ENCODE measurements at places on chromosomes 5 and 9.

- no peak for DNase-seq
Measured at GRCh38 chr5:127634007-127634406, 14.9 kb upstream of the CTXN3 start.

- no peak for DNase-seq
Measured at GRCh38 chr5:75340714-75341478, 3.9 kb downstream of the HMGCR start.

DNA sequence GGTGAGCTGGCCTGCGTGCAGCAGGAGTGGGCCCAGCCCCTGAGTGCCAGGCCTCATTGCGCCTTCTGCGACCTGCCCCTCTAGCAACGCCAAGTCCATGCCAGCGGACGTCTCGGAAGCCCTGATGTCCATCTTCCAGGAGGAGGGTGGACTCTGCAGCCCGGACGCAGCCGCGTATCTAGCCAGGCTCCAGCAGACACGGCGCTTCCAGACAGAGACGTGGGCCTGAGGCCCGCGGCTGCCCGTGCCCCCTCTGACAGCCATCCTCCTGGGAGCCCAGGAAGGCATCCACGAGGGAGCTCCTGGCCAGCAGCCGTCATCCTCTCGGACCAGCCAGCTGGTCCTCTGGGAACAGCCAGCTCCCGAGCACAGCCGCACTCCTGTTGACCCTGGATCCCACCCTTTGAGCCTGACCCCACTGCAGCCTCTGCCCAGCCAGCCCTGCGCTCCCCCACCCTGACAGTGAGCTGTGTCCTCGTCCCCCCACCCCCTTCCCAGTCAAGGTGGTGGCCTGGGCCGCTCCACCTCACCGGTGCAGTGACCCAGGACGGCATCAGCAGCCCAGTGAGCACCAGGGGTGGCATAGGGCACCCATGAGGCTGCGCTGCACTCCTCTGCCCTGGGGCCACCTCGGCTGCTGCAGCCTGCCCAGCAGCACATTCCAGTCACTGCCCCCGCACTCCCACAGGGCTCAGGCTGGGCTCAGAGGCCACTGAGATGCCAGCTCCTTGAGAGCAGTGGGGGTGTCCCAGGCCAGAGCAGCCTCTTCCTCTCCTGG lies 5.7 kb downstream of the RNF208 start:
- no peak for DNase-seq

DNA sequence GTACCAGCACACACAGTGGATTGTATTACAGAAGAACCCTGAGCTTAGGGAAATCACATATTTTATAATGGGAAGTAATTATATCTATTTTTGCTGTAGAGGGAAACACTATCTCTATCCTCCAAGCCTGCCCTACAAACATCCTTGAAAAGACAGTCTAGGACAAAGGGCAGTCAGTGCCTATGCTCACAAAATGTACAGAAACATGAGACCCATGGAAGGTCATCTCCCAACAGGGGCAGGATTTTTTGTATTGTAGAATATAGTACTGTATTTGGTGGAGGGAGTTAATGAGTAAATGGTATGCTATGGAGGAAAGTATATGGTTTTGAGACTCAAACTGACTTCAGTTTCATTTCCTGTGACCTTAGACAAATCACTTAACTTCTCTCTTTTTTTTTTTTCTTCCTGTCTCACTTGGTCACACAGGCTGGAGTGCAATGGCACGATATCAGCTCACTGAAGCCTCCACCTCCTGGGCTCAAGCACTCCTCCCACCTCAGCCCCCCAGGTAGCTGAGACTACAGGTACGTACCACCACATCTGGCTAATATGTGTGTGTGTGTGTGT lies 5.8 kb upstream of the RAB14 start:
- DNase-seq, result no peak

DNA sequence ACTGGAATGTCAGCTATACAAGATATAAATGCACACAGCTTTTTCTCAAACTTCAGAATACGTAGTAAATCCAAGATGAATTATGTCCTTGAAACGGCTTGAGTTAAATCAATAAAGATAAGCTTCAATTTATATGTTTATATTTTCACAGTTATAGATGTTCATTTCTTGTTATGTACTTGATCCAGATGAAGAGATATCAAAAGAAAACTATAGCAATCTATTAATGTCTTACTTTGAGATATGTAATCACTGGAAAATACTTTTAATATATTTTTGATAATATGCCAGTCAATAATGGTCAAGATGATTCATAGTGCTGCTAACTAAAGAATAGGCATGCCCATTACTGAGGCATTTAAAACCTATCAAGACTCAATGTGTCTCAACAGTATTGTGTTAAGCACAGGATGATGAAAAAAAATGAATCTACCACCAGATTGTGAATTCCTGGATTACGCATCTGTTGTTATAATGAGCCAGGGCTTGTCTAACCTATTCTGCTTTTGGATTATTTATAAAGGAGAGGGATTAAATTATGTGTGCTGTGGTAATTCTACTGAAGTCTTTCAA lies 372.6 kb upstream of the PRR16 start:
- no peak for DNase-seq

- DNase-seq, result no peak
Measured at GRCh38 chr9:133168432-133168831, 4.7 kb upstream of the GBGT1 start.

DNA sequence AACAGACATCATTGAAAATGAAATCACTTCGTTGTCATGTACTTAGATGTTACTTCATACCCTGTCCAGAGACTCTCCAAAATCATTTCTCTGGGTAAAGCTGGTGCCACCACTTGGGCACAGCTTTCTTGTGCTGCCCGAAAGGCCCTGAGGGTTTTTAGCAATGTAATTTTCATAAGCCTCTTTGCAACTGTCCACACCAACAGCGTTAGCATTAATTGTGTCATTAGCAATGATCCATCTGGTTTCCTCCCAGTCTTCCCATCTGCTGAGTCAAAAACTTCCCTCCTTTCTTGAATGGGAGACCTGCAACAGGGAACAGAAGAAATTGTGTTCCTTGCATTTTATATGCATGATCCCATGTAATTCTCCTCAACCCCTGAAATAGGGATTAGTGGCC lies 8.6 kb upstream of the MSX2 start:
- no peak for DNase-seq

GRCh38 chr5:55218967-55219366 lies 8.1 kb downstream of the MCIDAS start:
- DNase-seq, result no peak

GRCh38 chr5:150694612-150695011 lies 6.2 kb downstream of the RBM22 start:
- no peak for DNase-seq

GRCh38 chr9:3331801-3332200 lies 194.0 kb downstream of the RFX3 start:
- peak; percentile 7 for DNase-seq

- no peak for DNase-seq
Measured at GRCh38 chr9:14314424-14314928, 535 bp upstream of the NFIB start.

- no peak for DNase-seq
Measured at GRCh38 chr5:54453046-54453445, 2.5 kb upstream of the HSPB3 start.

- no peak for DNase-seq
Measured at GRCh38 chr5:5432020-5432707, 9.7 kb downstream of the ICE1 start.

DNA sequence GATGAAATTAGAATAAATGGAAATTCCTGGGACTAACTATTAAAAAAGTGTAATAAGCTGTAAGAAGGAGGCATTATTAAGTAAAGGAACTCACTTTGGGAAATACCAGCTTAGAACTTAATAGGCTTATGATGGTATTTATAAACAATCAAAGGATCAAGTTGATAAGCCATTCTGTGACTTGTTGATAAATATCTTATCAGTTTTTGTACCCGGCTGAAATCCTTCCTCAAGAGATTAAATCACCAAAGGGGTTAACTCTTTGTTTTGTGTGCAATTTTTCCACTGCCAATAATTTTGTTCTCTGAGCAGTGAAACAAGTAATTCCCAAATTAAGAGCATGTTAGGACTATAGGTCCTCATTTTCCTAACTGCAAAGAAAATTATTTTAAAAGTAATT lies 70.7 kb upstream of the BDP1 start:
- DNase-seq, result no peak

GRCh38 chr5:134439210-134439654 lies 27.6 kb upstream of the CDKN2AIPNL start:
- DNase-seq, result no peak

DNA sequence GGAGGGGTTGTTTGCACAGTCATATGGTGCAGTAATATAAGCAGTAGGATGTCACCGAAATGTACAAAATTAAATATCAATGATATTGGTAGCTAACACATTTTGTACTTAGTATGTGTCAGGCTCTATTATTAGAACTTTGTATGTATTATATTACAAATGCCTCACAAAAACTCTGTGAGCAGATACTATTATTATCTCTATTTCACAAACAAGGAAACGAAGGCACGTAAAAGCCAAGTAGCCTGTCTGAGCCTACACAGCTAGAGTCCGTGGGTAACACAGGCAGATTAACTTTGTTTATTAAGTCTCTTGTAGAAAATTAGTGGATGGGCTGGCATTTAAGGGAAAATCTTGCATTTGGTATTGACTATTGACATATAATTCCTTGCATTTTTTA lies 284.3 kb upstream of the DAB2 start:
- no peak for DNase-seq

DNA sequence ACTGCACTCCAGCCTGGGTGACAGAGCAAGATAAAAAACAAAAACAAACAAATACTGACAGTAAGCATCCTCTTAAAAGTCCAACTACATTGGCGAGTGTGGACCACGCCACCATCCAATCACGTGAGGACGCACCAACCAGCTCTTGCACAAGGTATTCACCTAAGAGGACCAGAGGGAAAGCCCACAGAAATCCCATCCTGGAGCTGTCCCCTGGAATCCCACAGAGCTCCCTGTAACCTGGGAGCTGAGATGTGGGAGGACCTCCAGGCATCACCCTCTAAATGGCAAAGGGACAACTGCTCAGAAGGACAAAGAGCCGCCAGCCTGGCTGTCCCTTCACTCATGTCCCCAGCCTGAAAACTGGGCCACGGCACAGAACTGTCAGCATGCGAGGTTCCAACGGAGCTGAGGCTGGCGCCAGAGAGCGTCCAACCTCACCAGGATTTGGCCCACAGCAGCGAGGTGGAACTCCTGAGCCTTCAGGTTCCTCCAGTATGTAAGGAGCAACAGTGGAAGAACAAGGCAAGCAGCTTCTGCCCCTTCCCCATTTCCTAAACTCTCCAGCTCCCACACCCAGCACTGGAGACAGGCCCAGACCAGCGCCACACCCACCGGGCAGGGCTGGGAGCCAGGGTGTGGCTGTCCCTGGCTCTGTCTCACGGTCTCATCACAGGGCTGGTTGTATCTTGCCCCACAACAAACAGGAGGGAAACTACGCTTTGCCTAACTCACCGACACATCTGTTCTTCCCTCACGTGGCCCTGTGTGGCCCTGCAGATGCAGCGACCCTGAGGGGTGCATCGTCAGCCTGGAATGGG lies 15.2 kb downstream of the IPPK start:
- DNase-seq, result no peak

GRCh38 chr9:80701061-80701460 lies 988.3 kb downstream of the TLE1 start:
- no peak for DNase-seq

DNA sequence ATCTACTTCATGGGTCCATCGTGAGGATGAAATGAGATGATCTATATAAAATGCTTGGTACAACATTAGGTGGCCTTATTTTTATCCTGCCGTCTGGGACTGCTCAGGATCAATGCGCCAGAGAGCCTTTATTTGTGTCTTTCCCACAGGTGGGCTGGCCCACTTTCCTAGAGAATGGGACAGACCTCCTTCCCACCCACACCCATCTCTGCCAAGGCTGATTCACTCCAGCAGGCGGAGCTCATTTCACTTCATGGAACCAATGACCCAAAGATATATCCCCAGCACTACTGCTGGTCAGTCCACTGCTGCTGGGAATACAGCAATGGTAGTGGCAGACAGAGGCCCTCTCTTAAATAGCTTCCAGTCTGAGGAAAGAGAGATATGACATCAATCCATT lies 35.7 kb downstream of the TGFBI start:
- no peak for DNase-seq

DNA sequence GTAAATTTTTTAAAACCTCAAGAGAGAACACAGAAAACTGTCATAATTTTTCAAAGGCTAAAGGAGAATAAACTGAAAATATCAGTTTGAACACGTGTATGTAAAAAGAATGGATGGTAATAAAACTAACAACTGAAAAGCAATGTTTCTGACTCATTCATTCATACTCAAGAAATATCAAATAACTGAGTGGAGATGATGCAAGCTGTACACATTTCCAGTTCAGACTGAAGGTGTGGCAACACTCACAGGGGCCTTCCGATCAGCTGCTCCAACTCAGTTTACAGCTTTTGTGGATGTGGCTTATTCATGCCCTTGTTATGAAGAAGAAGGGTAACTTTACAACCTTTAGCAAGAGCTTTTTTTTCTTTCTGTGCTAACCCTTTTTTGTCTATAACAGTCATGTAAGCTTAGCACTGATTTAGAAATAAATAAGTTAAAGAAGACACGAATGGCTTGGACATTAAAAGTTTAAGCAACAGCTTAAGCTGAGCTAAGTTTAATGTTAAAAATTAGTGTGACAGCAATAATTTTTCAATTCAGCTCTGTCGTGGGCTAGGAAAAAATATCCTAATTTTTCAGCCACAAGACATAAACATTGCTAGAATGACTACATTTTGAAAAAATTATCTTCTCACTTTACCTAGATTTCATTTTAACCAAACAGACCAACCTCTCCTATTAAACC lies 453.5 kb downstream of the RAB3C start:
- peak; percentile 61 for DNase-seq

GRCh38 chr5:7970816-7971215 lies 101.9 kb downstream of the MTRR start:
- DNase-seq, result no peak
